ENCODE measurements at places on chromosomes 2 and 18.

DNA sequence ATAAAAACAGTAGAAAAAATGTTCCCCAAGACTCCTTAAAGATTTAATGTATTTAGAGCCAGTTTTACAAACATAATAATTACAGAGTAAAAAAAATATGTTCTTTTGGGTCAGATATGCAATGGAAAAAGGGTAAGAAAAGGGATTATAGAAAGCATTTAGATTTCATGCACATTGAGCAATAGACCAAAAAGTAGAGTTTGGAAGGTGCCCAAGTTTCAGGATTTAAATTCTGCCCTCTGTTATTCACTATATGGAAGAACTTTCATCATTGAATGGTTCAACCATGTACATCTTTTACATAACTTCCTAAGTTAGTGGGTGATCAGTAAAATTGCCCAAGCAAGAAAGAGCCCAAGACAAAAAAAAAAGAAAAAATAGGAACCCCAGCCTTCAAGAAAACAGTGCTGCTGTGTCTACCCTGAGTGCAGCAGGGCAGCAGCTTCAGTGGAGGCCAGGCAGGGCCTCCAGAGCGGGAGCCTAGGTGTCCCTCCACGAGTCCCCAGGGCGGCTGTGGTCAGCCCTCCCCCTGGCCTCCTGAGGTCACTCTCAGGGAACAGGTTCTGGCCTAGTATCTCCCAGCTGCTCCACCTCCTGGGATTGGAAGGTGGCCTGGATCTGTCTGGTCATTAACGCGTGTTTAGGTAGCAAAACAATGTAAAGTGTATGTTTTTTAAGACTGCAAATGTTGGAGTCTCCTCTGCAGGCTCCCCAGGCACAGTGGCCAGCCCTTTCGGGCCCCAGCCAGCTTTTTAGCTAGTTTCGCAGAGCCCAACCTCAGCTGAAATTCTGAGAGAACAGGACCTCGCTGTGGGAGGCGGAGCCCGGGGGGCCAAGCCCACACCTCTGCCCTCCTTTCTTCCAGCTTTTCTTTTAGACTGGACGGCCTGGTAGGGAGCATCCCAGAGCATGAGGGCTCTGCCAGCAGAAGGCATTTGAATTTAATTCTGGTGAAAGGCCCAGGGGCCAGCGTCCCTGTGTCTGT lies 77.3 kb downstream of the TEX51 start:
- DNase-seq: no peak

- peak; percentile 25 for DNase-seq
Measured at GRCh38 chr2:134218930-134219658, 34.8 kb upstream of the MGAT5 start.

- DNase-seq: no peak
Measured at GRCh38 chr2:9664365-9664764, 33.6 kb upstream of the YWHAQ start.

GRCh38 chr18:59211629-59212028 lies 8.3 kb upstream of the GRP start:
- no peak for DNase-seq

GRCh38 chr2:161625996-161626395 lies 1.8 kb downstream of the SLC4A10 start:
- no peak for DNase-seq

DNA sequence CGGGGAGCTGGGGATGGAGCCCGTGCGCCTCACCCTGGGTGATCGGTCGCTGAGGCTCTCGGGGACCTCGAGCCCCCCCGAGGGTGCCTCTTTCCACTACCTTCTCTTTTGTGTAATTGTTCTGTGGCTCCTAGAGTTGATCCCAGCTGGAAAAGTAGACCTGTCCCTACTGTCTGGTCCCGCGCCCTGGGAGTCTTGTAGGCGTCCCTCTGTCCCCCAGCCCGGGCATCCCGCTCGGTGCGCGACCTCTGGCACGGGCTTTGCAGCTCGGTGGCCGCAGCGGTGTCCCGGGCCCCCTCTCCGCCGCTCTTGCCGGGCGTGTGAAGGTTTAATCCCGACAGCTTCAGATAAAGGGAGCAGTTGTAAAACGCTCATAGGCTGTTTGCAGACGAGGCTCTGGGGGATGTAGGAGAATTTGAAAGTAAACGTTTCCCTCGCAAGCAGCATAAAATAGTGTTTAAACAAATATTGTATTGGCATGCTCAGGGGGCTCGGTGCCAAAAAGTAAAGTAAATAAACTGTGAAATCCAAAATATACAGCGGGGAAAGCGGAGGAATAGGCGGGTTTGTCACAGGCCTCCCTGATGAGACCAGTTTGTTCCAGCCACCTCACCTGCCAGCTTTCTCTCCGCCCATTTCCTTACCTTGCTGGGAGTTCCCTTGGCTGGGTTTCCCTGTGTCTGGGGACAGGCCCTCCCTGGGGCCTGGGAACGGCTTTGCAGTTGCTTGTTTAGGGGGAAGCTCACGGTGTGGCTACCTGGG lies 1.9 kb downstream of the GLI2 start:
- DNase-seq: no peak

All from SIG-M5 (cell line).